ENCODE measurements at places on chromosomes 16 and 17. TPM values are rescaled to one million over a fixed set of nuclear protein-coding genes. Genes with fewer than 3 reads are reported as not detected.

Gene KRT10
- total RNA-seq: 4.1 TPM

Gene CDK10
- 41.9 TPM for total RNA-seq

Gene SRRM2
- 43.9 TPM for total RNA-seq

Gene KCNH4
- total RNA-seq: not detected

Gene CFAP97D1
- under 0.01 TPM for total RNA-seq

- H3K27me3 ChIP-seq: no peaks in the 10 kb centered on the region
- H3K4me1 ChIP-seq: peaks cover 10% of the 10 kb centered on the region
- peak; percentile 84 for DNase-seq
- H3K36me3 ChIP-seq: no peaks in the 10 kb centered on the region
- H3K4me3 ChIP-seq: peak overlapping the region; percentile 0
These were observed 65.8 kb upstream of the SMIM36 start for GRCh38 chr17:55576996-55577586.

DNA sequence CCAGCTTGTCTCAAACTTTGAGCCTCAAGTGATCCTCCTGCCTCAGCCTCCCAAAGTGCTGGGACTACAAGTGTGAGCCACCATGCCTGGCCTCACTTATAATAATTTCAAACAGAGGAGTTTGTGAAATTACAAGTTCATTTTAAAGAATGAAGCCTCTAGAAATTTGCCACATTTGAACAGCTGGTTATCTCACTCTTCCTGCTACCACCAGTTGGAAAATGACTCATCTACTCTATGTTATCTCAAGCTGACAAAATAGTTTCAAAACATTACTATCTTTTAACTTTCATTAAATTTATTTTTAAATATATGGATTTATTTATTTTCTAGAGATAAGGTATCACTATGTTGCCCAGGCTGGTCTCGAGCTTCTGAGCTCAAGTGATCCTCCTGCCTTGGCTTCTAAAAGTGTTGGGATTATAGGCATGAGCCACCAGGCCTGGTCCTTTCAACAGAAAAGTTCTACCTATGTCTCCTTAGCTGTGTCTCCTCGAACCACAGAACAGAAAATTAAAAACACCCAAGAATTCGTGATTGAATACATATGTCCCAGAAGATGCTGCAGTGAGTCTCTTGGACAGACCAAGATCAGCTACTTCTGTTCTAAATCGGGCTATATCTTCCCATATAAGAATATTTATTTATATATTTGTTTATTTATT lies 47.6 kb downstream of the MYH13 start:
- no peak for DNase-seq
- no peaks in the 10 kb centered on the region for H3K27me3 ChIP-seq
- H3K4me3 ChIP-seq: no peak overlapping the region
- H3K4me1 ChIP-seq: no peaks in the 10 kb centered on the region
- no peaks in the 10 kb centered on the region for H3K36me3 ChIP-seq

- DNase-seq: no peak
- no peaks in the 10 kb centered on the region for H3K36me3 ChIP-seq
- no peak overlapping the region for H3K4me3 ChIP-seq
- no peak overlapping the region for H3K27ac ChIP-seq
- no peaks in the 10 kb centered on the region for H3K4me1 ChIP-seq
These were observed 309.8 kb downstream of the XYLT1 start for GRCh38 chr16:17160920-17161431.

DNA sequence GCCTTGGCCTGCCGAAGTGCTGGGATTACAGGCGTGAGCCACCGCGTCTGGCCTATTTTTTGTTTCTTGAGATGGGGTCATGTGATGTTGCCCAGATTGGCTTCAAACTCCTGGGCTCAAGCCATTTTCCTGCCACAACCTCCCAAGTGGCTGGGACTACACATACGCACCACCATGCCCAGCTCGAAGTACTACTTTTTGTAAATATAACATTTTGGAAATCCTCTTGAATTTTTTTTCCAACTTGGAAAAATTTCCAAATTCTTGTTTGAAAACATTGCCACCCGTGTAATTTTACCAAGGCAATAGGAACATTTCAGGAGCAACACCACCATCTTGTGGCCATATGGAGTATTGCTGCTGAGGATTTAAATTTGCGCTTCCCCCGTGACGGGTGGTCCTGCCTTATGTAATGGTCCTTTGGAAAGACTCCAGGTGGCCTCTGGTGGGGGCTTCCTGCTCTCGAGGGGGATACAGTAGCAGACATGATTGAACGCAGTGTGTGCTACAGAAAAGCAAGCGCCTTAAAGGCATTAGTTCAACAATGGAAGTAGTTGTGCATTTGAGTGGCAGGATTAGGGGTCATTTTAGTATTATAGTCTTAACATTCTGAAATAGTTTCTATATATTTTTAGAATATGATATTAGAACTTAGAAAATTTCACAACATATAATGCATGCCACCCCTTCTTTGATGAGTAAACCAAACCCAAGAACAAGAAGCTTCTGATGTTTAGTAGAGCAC lies 8.0 kb downstream of the FLYWCH1 start:
- no peaks in the 10 kb centered on the region for H3K4me1 ChIP-seq
- H3K27me3 ChIP-seq: no peaks in the 10 kb centered on the region
- DNase-seq: peak; percentile 54
- H3K36me3 ChIP-seq: peaks cover 3% of the 10 kb centered on the region
- no peak overlapping the region for H3K4me3 ChIP-seq

GRCh38 chr16:71303938-71304337 lies 14.7 kb upstream of the CMTR2 start:
- H3K4me3 ChIP-seq: no peak overlapping the region
- no peaks in the 10 kb centered on the region for H3K36me3 ChIP-seq
- no peak overlapping the region for H3K27ac ChIP-seq
- no peaks in the 10 kb centered on the region for H3K27me3 ChIP-seq

- DNase-seq: no peak
- H3K27ac ChIP-seq: no peak overlapping the region
- peaks cover 10% of the 10 kb centered on the region for H3K36me3 ChIP-seq
- peaks cover 6% of the 10 kb centered on the region for H3K4me1 ChIP-seq
- H3K27me3 ChIP-seq: no peaks in the 10 kb centered on the region
- H3K4me3 ChIP-seq: no peak overlapping the region
These were observed 2.9 kb upstream of the ATP2A1 start for GRCh38 chr16:28875134-28876018.

- no peaks in the 10 kb centered on the region for H3K36me3 ChIP-seq
- no peak overlapping the region for H3K27ac ChIP-seq
- H3K27me3 ChIP-seq: no peaks in the 10 kb centered on the region
- no peak for DNase-seq
- no peaks in the 10 kb centered on the region for H3K4me1 ChIP-seq
These were observed 230.1 kb downstream of the CBLN1 start for GRCh38 chr16:49051576-49051975.

GRCh38 chr17:64157669-64158180 lies 27.8 kb upstream of the ERN1 start:
- no peak overlapping the region for H3K27ac ChIP-seq
- DNase-seq: no peak
- no peaks in the 10 kb centered on the region for H3K36me3 ChIP-seq

- H3K4me3 ChIP-seq: no peak overlapping the region
- no peaks in the 10 kb centered on the region for H3K27me3 ChIP-seq
- peaks cover 8% of the 10 kb centered on the region for H3K4me1 ChIP-seq
- no peaks in the 10 kb centered on the region for H3K36me3 ChIP-seq
- DNase-seq: peak; percentile 95
These were observed 43.7 kb upstream of the GOSR1 start for GRCh38 chr17:30433514-30433913.

DNA sequence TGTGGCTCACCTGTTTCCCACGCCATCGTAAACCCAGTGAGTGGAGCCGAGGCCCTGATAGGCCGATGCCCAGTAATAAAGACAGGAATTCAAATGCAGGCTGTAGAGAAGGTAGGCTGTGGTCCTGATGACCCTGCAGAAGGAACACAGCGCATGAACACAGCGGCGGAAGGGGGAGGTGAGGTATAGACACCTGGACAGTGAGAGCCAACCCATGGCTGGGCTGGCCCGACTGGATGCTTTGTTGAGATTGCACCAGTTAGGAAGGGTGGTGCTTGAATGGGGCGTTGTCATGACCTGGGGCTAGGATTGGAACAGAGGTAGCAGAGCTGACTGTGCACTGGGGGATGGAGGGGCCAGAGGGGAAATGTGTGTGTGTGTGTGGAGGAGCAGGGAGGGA lies 59.2 kb downstream of the CNGB1 start:
- H3K4me3 ChIP-seq: no peak overlapping the region
- H3K27ac ChIP-seq: no peak overlapping the region
- DNase-seq: no peak
- H3K36me3 ChIP-seq: no peaks in the 10 kb centered on the region
- H3K4me1 ChIP-seq: no peaks in the 10 kb centered on the region

All from fibroblast of lung (primary cell).